ENCODE measurements at places on chromosomes 6 and 20.
A peak's percentile ranks its signal among the peaks of the same experiment; 100 is the strongest.

DNA sequence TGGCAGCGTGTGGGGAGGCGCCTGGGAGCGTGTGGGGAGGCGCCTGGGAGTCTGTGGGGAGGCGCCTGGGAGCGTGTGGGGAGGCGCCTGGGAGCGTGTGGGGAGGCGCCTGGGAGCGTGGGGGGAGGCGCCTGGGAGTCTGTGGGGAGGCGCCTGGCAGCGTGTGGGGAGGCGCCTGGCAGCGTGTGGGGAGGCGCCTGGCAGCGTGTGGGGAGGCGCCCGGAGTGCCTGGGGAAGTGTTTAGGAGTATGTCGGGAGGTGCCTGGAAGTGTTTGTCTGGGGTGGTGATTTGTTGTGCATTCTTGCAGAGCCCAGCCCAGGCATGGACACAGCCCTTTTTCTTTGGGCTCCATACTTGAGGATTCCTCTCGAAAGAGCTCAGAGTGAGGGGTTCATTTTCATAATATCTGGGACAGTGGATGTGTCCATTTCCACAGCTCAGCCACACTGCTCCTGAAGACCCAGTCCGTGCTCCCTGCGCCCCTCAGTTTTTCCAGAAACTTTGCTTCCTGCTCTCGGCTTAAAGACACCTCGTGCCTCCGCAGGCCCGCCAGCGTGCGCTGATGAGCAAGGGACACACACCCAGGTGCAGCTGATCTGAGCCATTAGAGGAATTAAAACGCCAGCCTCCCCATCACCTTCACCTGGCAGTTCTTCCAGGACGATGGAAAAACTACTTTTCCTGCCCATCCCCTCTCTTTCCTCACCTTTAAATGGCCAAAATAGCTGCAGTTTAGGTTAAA, 172.2 kb upstream of the THBS2 start:
- DNase-seq = no peak

GRCh38 chr6:21539621-21540100, 53.9 kb upstream of the SOX4 start:
- no peak for DNase-seq

DNA sequence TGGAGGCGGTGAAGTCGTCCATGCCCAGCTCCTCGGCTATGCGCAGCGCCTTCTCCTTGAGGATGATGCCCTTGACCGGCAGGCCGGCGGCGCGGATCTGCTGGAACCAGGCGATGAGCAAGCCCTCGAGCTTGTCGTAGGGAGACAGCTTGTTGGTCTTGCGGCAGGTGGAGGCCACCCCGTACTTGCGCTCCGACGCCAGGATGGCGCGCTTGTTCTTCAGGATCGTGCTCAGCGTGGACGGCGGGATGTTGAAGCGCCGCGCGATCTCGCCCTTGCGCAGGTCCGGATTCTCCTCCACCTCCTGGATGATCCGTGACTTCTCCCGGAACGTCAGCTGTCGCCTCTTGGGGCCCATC, 435 bp downstream of the CENPB start:
- peak; percentile 32 for DNase-seq

GRCh38 chr6:6872459-6873344, 235.1 kb upstream of the RREB1 start:
- DNase-seq = no peak

- DNase-seq = no peak
Observed at GRCh38 chr6:35296931-35297600, 552 bp upstream of the DEF6 start.

DNA sequence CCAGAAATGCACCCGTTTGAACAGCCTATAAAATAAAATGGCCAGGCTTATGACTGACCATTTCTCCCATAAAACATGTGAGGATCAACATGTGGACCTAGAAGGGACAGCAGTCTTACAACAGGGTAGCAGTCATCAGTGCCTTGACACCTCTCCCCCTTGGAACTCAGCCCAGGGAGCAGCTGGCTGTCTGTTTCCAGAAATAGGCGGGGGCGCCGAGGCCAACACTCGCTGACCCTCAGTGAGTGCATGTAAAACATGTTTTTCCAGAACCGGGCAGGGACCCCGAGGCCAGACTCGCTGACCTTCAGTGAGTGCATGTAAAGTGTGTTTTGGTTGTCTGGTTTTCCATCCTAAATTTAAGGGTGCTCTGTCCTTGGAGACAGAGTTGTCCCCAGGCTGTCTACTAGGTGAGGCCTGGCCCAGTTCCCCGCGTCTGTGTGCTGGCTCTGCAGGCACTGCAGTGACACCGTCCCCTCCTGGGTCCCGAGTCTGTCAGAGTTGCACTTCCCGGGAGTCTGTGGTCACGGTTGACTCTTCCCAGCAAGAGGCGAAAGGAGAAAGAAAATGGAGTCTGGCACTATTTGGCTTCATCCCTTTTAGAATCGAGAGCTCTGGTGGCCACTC, 19.8 kb upstream of the ADRM1 start:
- DNase-seq = no peak

DNA sequence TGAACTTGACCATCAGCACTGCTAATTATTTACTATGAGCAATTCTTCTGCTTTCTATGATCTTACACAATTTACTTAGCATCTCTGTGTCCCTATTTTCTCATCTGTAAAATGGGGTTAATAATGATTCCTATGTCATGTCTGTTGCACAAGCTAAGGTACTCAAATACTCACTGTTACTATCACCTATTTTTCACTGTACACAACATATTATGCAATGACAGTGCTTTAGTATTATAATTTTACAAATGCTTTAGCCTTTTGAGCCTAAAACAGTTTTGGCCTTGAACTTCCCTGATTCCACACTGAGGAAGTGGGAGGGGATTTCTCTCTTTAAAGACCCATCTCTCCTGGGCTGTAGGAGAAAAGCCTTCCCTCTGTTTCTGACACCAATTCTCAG, 36.9 kb upstream of the THEMIS start:
- DNase-seq = no peak

Measured in CD4-positive, alpha-beta T cell treated with Interleukin-6 at 100 ng/mL for 8 hours (primary cell).